ENCODE measurements at places on chromosomes 1 and 21. TPM values are rescaled to one million over a fixed set of nuclear protein-coding genes. Genes with fewer than 3 reads are reported as not detected.

The GPR161 gene
- 26.7 TPM for total RNA-seq

The ARHGEF16 gene
- total RNA-seq, result 0.09 TPM

The TMEM200B gene
- 1.6 TPM for total RNA-seq

The ARHGEF19 gene
- 5.1 TPM for total RNA-seq

The USP16 gene
- 26.4 TPM for total RNA-seq

Measured in endothelial cell of coronary artery (primary cell).